Activated naive CD8-positive, alpha-beta T cell treated with anti-CD3 and anti-CD28 coated beads for 36 hours (primary cell): ENCODE measurements at places on chromosomes 16 and 17.

GRCh38 chr17:7650509-7651096 lies at the start of gene ATP1B2:
Gene ATP1B2, plus strand, starts transcription at chr17:7650926. Its CDS starts 593 bp downstream, at chr17:7651519.
- peak within 1 kb of the TSS; percentile 2 for H3K27ac ChIP-seq
- H3K36me3 ChIP-seq: no peaks in the 10 kb centered on the region
- peak; percentile 71 for DNase-seq
- peaks cover 31% of the 10 kb centered on the region for H3K27me3 ChIP-seq

DNA sequence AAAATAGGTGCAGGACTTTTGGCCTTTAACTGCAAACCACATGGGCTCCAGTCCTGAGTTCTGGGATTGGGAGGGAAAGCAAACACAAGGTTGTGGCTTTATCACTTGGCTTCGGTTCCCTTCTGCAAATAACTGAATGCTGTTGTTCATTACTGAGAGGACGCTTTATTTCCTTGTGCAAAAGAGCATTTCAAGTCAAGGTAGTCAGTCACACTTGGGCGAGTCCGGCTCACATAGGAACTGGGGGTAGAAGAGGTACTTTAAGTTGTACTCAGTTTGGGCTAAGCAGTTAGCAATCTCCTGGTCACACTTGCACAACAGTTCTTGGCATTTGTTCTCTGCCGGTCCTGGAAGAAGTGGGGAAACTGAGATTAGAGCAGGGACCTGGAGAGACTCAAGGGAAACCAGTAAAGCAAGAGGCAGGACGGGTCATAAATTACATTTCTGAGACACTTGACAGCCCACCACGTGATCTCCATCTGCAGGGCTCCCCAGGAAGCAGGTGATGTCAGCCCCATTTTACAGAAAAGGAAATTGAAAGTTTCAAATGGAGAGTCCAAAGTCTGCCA lies 21.6 kb downstream of the PLA2G10 start:
- H3K27ac ChIP-seq: peak overlapping the region; percentile 6
- no peak overlapping the region for H3K4me3 ChIP-seq
- H3K27me3 ChIP-seq: no peaks in the 10 kb centered on the region
- DNase-seq: peak; percentile 6

DNA sequence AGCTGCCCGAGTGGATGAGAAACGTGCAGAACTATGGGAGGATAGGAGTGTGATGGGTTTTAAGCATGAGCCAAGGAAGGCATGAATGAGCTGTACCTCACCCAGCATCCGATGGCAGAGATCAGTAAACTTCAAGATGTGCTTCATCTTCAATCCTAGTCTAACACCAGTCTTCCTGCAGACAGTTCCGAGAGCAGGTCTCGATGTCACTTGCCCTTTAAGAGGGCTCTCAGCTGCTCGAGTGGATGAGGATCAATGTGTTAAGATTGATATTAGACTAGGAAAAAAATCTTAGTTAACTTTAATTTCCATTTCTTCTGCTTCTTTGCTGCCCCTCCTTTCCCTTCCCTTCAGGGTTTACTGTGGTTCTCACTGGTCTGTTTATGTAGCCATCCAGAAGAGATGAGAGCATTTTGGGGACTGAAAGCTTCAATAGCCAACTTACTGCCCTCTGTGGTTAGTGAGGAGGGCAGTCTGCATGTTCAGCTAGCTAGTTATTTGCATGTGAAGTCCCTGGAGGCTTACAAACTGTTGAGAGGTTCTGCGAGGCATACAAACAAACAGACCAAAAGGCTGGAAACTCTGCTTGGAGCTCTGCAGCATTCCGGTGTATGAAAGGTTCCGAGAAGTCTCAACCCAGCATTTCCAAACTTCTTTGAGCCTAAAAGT lies 15.3 kb downstream of the KLHL36 start:
- H3K4me1 ChIP-seq: peaks cover 17% of the 10 kb centered on the region
- no peak for DNase-seq
- no peak overlapping the region for H3K27ac ChIP-seq

- H3K36me3 ChIP-seq: no peaks in the 10 kb centered on the region
- no peak overlapping the region for H3K4me3 ChIP-seq
- peaks cover 12% of the 10 kb centered on the region for H3K27me3 ChIP-seq
- no peak overlapping the region for H3K27ac ChIP-seq
These were observed 73.0 kb downstream of the SLC6A2 start for GRCh38 chr16:55728797-55729196.

DNA sequence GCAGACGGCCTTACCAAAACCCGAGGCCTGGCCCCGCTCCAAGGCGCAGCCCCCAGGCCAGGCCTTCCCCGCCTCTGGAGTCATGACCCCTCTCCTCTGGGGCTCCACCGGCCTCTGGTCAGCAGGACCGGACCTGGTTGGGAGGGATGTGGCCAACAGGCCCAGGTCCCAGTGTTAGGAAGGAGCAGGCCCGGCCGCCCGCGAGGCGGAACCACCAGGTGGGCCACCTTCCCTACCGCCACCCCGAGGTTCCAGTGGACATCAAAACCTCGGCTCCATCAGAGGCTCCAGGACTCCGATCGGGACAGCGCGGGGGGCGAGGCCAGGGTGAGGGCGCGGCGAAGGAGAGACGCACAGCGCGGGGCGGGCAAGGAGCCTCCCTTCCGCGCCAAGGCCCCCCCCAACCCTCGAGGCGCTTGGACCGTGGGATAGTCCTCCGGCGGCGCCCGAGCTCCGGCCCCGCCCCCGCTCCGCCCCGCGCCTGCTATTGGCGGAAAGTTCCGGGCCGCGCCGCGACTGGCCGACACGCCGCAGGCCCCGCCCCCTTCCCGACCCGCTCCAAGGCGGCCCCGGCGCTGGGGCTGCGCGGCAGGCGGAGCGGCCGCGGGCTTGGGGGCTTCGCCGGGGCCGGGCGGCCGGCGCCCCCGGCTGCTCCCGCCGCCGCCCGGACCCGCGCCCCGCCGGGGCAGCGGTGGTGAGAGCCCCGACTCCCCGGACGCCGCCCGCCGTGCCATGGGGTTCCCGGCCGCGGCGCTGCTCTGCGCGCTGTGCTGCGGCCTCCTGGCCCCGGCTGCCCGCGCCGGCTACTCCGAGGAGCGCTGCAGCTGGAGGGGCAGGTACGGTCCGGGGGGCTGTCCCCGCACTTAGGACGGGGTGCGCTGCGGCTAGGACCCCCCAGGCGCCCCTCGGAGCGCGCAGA lies at the start of gene METRN:
TSS of gene METRN (plus strand) at position 561 of the 919 bp plus-strand sequence. CDS start at position 733, 172 bp downstream.
- H3K27ac ChIP-seq: no peak within 1 kb of the TSS
- H3K27me3 ChIP-seq: peaks cover 24% of the 10 kb centered on the region
- H3K4me1 ChIP-seq: peaks cover 15% of the 10 kb centered on the region
- H3K36me3 ChIP-seq: no peaks in the 10 kb centered on the region
- peak; percentile 96 for DNase-seq
- H3K4me3 ChIP-seq: peak within 1 kb of the TSS; percentile 72

DNA sequence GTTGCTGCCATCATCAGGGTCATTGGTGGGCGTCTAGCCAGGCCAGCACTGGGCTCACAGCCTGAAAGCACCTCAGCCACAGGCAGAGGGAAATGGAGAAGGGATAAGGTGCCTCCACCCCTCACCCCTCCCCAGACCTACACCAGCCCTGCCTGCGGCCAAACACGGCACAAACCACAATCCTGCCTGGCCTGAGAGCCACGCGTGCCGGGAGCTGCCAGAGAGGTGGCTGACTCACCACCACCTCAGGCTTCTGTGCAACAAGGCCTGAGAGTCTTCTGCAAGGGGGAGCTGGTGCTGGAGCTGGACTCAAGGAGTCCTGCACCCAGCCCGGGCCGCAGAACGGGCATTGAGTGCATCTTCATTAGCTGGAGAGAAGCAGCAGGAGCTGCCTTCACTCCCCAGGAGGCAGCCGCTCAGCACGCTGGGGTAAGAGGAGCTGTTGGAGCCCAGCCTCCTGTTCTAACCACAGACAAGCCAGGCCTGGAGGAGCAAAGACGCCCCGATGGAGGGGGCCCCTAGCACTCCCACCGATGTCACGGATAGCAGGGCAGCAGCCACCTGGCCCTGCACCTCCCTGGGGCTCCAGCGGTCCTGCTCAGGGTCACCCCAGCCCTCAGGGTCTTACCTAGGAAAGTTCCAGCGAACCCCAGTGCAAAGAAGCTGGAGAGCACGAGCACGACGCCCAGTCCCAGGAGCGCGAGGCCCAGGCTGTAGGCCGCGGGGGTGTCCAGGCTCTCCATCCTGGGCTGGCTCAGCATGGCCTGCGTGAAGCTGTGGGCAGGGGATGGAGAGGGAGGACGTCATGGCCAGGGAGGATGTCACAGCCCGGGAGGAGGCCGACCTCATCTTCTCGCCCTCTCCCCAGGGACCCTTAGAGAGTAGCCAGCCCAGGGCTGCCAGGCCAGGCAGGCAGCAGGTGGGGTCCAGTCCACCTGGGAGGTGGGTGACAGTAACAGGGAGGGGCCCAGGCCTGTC lies 16.0 kb upstream of the RASD1 start:
- peaks cover 14% of the 10 kb centered on the region for H3K4me1 ChIP-seq
- H3K27me3 ChIP-seq: no peaks in the 10 kb centered on the region
- no peak overlapping the region for H3K4me3 ChIP-seq

GRCh38 chr16:3457434-3458252 lies 14.2 kb downstream of the NAA60 start:
- no peaks in the 10 kb centered on the region for H3K27me3 ChIP-seq
- peaks cover 2% of the 10 kb centered on the region for H3K36me3 ChIP-seq
- H3K4me1 ChIP-seq: peaks cover 40% of the 10 kb centered on the region

DNA sequence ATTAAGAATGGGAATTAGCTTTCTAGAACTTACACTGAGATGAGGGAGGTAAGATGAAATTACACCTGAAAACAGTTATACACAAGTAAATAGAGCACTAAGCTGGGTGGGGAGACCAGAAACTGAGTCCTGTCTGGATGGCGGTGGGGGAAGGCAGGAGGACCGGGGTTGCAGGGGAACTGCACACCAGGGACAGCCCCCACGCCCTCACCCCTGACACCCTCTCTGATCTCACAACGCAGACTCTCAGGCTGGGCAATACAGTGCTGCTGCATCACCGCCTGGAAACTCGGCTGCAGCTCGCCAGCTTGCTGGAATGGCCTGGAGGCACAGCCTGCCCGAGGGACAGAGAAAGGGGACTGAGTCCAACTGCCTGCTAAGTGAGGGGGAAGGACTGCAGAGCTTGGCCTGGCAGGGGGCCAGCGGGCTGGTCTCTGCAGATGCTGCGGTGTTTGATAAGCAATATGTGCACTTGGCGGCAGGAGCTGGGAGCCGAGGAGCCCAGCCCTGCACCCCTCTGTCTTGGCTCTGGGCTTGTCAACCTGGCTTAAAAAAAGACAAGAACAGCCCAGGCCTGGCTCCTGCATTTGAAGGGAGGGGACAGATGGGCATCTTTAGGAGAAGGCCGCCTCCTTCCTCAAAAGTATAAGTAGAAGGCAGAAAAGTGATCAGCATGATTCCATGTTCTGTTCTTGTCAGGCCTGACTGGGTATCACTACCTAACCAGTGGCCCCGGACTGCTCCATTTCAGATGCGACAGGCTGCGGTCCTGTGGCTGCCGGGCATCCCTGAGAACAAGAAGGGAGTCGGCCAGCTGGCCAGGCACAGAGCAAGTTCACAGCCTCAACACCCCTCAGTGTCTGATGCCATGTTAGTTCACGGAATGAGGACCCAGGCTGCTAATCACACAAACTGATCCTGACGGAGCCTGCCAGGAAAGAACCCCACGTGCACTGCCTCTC lies 30.2 kb downstream of the SPHK1 start:
- no peak overlapping the region for H3K4me3 ChIP-seq
- H3K27ac ChIP-seq: no peak overlapping the region
- H3K36me3 ChIP-seq: no peaks in the 10 kb centered on the region
- peaks cover 11% of the 10 kb centered on the region for H3K4me1 ChIP-seq
